ENCODE measurements at places on chromosomes 5 and 9.

- DNase-seq, result no peak
These were observed 91.4 kb downstream of the LIFR start for GRCh38 chr5:38465061-38465460.

DNA sequence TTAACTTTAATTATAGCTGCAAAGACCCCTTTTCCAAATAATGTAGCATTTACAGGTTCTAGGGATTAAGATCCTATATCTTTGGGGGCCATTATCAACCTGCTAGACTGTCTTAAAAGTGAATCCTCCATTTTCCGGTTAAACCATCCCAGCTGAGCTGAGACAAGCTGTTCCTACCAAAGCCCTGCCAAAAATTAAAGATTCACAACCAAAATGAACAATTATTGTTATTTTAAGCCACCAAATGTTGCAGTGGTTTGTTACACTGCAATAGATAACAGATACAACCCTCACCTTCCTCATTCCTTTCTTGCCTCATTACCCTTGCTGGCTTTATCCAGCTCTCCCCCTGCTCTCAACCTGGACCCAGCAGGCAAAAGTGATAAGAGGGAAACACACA lies 343.4 kb downstream of the CDK5RAP2 start:
- DNase-seq, result no peak

- no peak for DNase-seq
These were observed 2.3 kb downstream of the EFNA5 start for GRCh38 chr5:107668154-107669095.

DNA sequence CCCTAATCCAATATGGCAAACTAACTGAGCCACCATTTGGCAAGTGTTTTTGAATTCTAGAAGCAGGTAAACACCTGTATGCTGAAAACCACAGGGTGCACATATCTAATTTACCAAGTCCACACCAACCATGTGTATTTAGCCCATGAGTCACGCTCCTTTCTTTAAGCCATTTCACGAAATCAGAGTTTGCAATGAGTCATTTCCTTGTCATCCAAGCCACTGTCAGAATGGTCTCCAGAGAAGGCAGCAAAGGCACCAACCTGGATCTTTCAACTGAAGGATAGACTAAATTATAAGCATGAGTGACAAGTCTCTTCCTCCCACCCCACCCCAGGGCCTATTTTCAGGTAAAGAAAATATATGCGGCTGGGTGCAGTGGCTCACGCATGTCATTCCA lies 110.0 kb downstream of the PAX5 start:
- no peak for DNase-seq

DNA sequence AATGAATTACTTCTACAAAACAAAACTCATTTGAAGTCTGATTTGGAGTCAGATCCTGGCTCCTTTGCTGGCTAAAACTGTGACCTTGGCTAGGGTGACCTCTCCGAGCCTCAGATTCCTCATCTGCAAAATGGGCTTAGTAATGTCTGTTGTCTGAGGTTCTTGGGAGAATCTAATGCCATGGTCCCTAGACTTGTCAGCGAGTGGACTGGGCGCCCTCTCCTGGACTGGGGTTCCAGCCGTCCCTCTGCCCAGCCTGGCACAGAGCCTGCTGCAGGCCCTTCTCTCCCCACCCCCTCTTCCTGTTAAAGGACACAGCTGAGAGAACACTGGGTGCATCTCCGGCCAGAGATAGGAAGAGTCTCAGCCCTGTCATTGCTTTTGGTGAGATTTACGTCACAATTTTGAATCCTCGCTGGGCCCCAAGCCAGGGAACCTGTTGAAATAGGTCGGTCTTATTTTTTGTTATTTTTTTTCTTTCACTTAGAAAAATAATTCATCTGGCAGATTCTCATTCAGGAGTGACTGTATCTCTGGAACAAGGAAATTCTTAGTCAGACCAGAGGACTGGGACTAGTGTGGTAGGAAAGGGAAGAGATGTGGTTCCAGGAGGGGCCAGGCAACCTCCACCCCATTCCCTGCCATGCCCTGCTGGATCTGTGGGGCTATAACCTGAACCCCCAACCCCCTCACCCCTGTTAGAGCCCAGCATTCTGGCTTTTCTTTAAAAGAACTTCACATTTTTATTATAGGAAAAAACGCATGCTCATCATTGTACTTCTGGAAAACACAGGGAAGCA lies 48.2 kb upstream of the RPL26L1 start:
- DNase-seq, result no peak

- no peak for DNase-seq
These were observed 323.5 kb upstream of the PTGER4 start for GRCh38 chr5:40356248-40356647.

- DNase-seq, result no peak
These were observed 57.4 kb downstream of the LHFPL2 start for GRCh38 chr5:78591138-78591612.

- DNase-seq, result peak; percentile 86
These were observed at the start of gene JAKMIP2 for GRCh38 chr5:147782110-147783028. JAKMIP2 (minus strand) TSS chr5:147782728; CDS start chr5:147671806, 110,922 bp downstream.
